ENCODE measurements at places on chromosomes 12 and 14.

DNA sequence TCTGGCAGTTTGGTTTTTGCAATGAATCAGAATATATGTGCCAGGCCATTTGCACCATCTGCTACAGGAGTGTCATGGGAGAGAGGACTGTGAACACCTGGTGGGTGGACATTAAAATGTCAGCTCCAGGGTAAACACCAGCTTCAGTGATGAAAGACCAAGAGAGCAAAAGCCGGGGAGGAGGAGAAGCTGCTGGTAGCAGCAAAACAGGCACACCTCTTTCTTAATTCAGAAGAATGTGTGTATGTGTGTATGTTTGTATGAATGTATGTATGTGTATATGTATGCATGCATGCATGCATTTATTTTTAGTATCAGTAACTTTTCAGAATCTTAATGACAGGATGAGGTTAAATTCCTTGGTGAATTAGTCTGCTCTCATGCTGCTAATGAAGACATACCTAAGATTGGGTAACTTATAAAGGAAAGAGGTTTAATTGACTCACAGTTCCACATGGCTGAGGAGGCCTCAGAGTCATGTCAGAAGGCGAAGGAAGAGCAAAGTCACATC lies 357.4 kb upstream of the PRICKLE1 start:
- no peak for DNase-seq

- DNase-seq: no peak
These were observed 2.1 kb downstream of the PNMA1 start for GRCh38 chr14:73712071-73712506.

DNA sequence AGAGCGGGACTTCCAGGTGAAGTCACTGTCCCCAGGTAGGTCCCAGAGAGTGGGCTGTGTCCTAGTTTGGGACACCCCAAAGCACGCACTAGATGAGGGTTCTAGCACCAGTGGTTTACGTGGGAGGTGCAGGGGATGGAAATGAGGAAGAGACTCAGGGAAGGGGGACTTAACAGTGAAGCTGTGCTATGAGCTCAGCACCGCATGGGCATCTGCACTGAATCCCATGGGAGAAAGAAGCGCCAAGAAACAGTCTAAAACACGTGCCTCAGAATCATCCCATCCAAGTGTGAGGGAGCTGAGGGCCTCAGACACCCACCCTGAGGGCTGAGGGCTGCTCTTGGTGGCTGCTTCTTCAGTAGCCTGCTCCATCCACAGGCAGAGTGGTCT lies 71.5 kb upstream of the ZFP36L1 start:
- no peak for DNase-seq

- DNase-seq: no peak
These were observed 153.6 kb downstream of the PTCSC3 start for GRCh38 chr14:36022765-36023410.

GRCh38 chr12:3179731-3180130 lies 102.6 kb downstream of the TSPAN9 start:
- no peak for DNase-seq

- DNase-seq: no peak
These were observed 6.6 kb upstream of the LRP6 start for GRCh38 chr12:12273291-12273957.

GRCh38 chr14:35133542-35134328 lies 11.4 kb downstream of the PRORP start:
- DNase-seq: no peak

DNA sequence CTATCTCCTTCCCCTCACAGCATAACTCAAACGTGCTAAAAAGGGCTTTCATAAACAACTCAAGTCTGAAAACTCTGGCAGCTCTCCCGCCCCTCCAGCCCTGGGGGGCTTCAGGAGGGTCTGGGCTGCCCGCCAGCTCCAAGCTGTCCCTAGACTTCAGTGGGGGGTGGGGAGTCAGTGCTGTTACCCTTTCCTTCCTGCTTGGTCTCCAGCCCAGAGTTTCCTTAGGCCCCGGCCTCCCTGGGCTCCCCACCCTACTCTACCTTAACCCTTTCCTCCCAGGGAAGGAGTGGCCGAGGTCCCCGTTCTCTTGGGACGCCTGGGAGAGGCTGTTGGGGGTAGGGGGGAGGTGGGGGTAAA lies 530 bp upstream of the NYNRIN start:
- no peak for DNase-seq

DNA sequence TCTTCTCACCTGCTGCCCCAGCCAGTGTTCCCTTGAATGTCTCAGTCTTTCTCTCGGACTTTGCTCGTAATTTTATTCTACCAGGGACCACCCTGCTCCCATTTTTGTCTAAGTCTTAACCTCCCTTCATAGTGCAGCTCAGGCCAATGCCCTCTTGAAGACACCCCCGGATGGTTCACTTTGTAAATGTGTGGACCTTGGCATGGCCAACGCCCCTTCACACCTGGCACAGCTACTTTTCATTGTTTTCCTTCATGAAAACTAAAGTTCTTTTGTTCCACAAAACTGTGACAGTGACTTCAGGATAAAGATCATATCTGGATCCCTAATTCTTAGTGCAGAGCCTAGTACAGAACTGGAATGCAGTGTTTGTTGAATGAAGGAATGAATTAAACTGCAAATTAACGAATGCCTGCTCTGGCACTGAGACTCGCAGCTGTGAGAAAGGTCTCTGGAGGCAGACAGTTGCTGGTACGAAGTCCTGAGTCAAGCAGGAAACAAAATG lies 3.5 kb upstream of the RNASE4 start:
- DNase-seq: no peak

DNA sequence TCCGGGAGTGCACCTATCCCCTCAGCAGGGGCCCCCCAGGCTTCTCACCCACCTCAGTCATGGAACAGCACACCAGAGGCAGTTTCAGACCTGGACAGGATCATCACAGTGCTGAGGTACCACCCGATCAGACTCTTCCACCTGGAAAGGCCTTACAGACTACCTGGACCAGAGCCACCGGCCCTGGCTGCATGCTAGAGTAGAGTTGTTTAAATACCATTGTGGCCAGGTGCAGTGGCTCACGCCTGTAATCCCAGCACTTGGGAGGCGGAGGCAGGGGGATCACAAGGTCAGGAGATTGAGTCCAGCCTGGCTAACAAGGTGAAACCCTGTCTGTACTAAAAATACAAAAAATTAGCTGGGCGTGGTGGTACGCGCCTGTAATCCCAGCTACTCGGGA lies 61.5 kb downstream of the TSPAN11 start:
- DNase-seq: no peak

DNA sequence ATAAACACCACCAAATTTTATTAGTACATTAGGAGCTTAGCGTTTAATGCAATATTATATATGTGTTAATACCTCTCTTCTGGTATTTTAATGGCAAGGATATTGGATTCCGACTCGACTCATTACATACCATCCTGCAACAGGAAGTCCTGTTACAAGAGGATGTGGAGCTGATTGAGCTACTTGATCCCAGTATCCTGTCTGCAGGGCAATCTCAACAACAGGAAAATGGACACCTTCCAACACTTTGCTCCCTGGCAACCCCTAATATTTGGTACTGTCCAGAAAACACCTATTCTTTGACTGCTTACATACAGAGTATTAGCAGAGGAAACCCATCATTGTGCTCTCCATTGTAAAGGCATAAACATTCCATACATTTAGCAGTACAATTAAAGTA lies 45.2 kb downstream of the VEZT start:
- DNase-seq: no peak

DNA sequence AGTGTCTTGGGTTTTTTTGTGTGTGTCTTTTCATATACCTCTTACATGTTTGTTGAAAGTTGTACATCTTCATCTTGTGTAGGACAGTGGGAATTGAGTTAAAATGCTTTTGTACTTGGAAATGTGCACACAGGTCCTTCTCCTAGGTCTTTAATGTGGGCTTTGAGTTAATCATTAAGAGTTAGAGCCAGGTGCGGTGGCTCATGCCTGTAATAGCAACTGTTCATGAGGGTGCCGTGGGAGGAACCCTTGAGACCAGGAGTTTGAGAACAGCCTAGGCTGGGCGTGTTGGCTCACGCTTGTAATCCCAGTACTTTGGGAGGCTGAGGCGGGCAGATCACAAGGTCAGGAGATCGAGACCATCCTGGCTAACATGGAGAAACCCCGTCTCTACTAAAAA lies 13.9 kb downstream of the CLECL1 start:
- DNase-seq: no peak

- no peak for DNase-seq
These were observed 62.8 kb upstream of the PRB2 start for GRCh38 chr12:11457996-11458645.

DNA sequence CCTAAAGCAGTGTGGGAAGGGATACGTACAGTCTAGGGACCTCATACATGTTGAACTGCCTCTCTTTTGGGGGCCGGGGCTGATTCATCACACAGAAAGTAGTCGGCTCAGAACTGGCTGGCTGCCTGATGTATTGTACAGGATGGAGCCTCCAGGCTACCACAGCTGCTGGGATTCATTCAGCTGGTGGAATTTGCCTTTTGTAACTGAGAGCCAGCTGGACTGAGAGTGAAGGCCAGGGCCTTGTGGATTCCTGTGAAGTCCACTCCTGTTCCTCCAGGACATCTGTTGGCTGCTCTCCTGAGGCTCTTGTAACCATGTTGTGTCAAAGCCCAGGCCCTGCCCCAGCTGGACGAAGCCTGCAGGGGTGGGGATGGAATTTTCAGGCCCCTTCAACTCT lies 116.3 kb upstream of the PRICKLE1 start:
- no peak for DNase-seq

DNA sequence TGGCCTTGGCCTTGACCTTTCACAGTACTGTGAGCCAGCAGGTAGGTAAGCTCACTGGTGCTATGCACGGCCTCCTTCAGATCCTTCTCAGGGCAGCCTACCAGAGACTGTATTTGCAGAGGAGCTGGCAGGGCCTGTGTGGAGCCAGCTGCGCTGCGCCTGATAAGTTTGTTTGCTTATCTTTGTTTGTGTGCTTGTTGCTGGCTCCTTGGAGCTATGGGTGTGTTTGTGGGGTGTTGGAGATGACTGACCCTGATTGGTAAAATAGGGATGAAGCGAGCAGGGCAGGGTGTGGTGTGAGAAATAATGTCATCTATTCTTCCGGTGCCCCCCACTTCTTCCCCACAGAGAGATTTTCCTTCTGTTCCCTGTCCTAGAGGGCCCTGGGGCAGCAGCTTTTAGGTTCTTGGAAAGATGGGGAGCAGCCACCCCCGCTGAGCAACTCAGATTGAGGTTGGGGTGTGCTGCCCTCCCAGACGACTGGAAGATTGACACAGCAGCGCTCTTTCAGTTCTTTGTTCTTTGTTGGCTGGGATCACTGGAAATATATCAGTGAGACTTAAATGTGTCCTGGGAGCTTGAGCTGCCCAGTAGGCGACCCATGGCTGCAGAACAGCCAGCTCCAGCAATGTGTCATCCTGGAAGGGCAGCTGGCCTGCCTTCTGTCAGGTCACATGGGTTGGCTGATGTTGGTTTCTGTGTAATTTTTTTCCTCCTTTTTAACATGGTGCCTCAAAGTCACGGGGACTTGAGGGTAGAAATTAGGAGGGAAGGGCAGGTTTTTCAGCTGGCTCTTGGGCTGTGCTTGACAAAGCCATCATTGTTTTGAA lies 19.6 kb downstream of the MLXIP start:
- no peak for DNase-seq

- no peak for DNase-seq
These were observed 23.0 kb downstream of the MNAT1 start for GRCh38 chr14:60757567-60758002.

DNA sequence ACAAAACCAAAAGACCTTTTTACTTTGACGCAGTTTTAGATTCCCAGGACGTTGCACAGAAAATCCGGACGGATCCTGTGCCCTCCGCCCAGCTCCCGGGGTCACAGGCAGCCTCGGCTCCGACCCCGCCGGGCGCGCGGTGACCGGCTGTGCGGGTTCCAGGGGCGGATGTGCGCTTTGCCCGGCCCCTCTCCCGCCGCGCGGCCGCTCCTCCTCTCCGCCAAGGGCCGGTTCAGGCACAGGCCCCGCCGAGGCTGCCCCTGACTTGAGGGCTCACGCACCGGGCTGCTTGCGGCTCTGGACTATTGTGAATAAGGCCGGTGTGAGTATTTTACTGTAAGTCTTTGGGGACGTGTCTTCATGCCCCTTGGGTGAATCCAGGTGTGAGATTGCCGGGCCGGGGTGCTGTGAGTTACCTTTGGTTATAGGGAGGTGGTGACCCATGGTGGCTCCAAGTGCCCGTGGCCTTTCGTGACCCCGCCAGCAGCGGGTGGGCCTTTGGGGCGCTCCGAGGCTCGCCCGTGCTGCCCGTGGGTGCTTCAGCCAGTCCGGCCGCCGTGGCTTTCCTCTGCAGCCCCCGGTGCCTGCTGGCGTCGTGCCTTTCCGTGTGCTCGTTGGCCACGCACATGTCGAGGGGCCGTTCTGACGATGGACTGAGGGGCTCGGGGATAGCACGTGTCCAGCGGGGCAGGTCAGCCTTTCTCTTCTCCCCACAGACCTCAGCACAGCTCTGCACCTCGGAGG lies 45.9 kb downstream of the NOC4L start:
- DNase-seq: no peak

- DNase-seq: no peak
These were observed 54.5 kb downstream of the PDZRN4 start for GRCh38 chr12:41242603-41243002.

GRCh38 chr12:41514021-41514777 lies 326.1 kb downstream of the PDZRN4 start:
- DNase-seq: no peak

GRCh38 chr12:76708296-76708695 lies 55.6 kb upstream of the ZDHHC17 start:
- DNase-seq: no peak

DNA sequence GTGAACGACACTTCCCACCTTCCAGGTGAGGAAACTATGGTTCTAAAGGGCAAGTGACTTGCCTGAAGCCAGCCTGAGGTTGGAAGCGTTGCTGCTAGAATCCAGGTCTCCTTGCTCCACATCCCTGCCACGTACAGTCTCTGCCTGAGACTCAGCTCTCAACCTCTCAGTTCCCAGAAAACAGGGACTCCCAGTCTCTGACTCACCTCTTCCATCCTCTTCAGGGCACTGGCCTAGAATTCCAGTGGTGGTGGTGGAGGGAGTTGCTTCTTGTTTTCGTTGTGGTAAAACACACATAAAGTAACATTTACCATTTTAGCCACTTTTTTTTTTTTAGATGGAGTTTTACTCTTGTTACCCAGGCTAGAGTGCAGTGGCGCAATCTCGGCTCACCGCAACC lies 7.3 kb downstream of the GPR68 start:
- DNase-seq: no peak

- DNase-seq: no peak
These were observed 2.0 kb downstream of the RIMBP2 start for GRCh38 chr12:130714091-130714590.

GRCh38 chr12:48786591-48787544 lies 2.0 kb downstream of the ADCY6 start:
- DNase-seq: no peak

GRCh38 chr14:100796946-100797345 lies 29.0 kb upstream of the MEG3 start:
- no peak for DNase-seq

DNA sequence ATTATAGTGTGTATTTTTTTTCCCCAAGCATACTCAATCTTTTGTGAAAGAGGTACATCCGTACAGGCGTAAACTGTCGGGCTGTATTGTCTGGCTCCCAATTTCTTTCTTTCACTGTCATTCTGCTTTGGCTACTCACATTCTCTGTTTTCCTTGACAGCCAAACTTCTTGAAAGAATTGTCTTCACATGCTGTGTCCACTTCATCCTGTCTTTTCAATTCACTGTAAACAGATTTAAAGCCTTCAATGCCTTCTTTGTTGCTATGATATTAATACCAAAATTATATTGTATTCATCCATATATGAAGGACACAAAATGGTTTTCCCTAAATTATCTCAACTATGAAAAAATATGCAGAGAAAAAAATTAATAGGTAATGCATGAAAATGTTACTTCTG lies 6.0 kb upstream of the ATP23 start:
- DNase-seq: no peak
